ENCODE measurements at places on chromosomes 16 and 17. TPM values are rescaled to one million over a fixed set of nuclear protein-coding genes. Genes with fewer than 3 reads are reported as not detected.

DNA sequence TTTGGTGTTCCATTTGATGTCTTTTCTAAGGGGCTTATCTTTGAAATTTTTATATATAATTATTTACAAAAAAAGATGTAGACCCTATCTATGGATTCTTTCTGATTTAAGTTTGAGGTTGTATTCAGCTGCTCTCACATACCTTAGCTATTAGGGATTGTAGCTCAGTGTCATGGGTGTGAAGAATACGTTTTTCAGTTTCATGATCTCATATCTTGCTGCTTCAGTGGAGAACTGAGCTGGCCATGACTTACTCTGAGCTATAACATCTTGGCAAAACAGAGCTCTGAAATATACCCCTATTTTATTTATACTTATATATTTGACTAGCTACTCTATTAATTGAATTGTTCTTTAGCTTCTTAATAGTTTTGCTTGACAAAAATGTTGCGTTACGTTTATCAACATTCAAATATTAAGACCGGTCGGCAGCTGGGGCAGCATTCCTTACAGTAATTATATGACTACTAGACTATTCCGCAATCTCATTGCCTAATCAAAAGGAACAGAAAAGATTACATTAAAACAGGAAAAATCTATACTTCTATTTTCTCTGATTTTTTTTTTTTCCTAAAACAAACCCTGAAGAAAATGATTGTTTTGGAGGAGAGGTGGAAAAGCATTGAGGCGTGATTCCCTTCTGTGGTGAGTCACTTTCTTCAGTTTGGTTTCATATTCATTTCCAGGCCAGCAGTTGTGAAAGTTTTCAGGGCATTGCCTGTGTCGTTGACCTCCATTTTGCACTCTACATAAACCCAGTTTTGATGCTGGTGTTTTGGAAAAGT, 24.1 kb upstream of the KRT24 start:
- peaks cover 20% of the 10 kb centered on the region for H3K27me3 ChIP-seq
- no peaks in the 10 kb centered on the region for H3K36me3 ChIP-seq
- DNase-seq, result no peak
- H3K27ac ChIP-seq, result no peak overlapping the region
- H3K4me1 ChIP-seq, result peaks cover 5% of the 10 kb centered on the region

- peak overlapping the region; percentile 98 for H3K27ac ChIP-seq
- DNase-seq, result no peak
- H3K4me3 ChIP-seq, result peak overlapping the region; percentile 86
- peaks cover 89% of the 10 kb centered on the region for H3K4me1 ChIP-seq
- peaks cover 4% of the 10 kb centered on the region for H3K36me3 ChIP-seq
Measured at GRCh38 chr16:50201787-50202186, 48.7 kb downstream of the TENT4B start.

- peaks cover 19% of the 10 kb centered on the region for H3K36me3 ChIP-seq
- no peak for DNase-seq
Measured at GRCh38 chr16:74304164-74304834, 7.7 kb downstream of the PSMD7 start.

- H3K4me3 ChIP-seq, result no peak overlapping the region
- H3K27me3 ChIP-seq, result peaks cover 2% of the 10 kb centered on the region
- no peak overlapping the region for H3K27ac ChIP-seq
- peaks cover 22% of the 10 kb centered on the region for H3K36me3 ChIP-seq
Measured at GRCh38 chr17:17904166-17905035, 67.6 kb upstream of the SREBF1 start.

- peaks cover 33% of the 10 kb centered on the region for H3K36me3 ChIP-seq
- H3K4me3 ChIP-seq, result peak overlapping the region; percentile 35
- peak; percentile 89 for DNase-seq
- H3K4me1 ChIP-seq, result peaks cover 71% of the 10 kb centered on the region
Measured at GRCh38 chr16:11682655-11683096, 14.4 kb downstream of the SNN start.

DNA sequence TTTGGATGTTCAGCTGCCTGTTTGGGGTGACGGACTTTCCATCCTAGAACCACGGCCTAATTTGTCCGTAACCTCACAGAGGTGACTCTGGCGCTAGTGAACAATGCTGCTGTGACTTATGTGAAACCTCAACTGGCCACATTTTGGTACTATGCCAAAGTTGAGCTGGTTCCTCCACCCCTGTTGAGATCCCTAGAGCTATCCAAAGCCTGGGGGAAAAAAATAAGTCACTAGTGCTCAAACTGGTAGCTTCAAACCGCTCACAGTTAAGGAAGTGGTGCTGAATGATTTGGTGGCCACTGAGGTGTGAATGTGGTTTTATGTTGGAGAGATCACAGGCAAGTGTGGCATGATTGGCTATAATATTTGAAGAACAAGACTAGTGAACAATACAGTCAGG, 11.3 kb upstream of the TUBG2 start:
- H3K4me3 ChIP-seq, result no peak overlapping the region
- H3K36me3 ChIP-seq, result no peaks in the 10 kb centered on the region

- peaks cover 4% of the 10 kb centered on the region for H3K36me3 ChIP-seq
- H3K27me3 ChIP-seq, result peaks cover 3% of the 10 kb centered on the region
- H3K4me3 ChIP-seq, result no peak overlapping the region
- peak overlapping the region; percentile 80 for H3K27ac ChIP-seq
- DNase-seq, result peak; percentile 60
Measured at GRCh38 chr16:12096157-12096777, 119.7 kb downstream of the SNX29 start.

DNA sequence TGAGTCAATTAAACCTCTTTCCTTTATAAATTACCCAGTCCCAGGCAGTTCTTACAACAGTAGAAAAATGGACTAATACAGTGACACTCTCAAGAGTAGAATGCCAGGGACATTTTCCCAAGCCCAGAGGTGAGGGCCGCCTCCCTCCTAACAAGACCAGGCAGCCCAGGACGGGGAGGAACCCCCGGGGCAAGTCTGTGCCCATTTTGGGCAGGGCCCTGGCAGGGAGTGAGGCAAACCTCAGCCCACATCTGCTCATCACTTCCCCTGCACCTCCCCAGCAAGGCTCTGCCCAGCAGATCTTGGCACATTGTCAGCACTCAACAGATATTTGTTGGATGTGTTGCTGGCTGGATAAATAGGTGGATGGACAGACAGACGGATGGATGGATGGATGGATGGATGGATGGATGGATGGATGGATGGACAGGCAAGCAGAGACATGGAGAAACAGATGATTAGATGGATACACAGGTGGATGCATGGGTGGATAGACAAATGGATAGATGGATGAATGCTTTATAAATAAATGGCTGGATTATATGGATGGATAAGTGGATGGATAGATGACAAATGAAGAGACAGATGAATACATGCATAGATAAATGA, 271.3 kb downstream of the PARN start:
- H3K27ac ChIP-seq, result no peak overlapping the region
- H3K36me3 ChIP-seq, result no peaks in the 10 kb centered on the region
- H3K4me1 ChIP-seq, result peaks cover 26% of the 10 kb centered on the region
- no peak for DNase-seq
- no peak overlapping the region for H3K4me3 ChIP-seq

GRCh38 chr17:62675701-62676100, 48.2 kb downstream of the MRC2 start:
- H3K36me3 ChIP-seq, result peaks cover 26% of the 10 kb centered on the region
- no peak overlapping the region for H3K4me3 ChIP-seq
- H3K27ac ChIP-seq, result no peak overlapping the region
- H3K4me1 ChIP-seq, result peaks cover 9% of the 10 kb centered on the region
- DNase-seq, result no peak

DNA sequence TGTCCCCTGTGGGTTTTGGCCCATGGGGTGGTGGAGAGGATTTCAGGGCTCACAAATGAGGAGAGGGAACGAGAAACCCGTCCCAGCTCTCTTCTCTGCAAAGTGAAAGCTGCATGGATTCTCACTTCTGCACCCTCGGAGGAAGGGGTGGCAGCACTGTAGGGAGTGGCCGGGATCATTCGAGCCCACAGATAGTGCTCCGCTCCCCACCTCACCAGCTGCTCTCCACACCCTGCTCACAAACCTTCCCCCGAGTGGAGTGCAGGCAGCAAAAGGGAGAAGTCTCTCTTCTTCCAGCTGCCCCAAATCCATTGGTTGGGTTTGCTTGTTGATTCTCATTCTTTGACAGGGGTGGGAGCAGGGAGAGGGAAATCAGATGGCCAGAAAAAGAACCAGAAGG, 20.1 kb downstream of the STAT5A start:
- no peaks in the 10 kb centered on the region for H3K36me3 ChIP-seq
- H3K4me1 ChIP-seq, result peaks cover 17% of the 10 kb centered on the region
- no peak overlapping the region for H3K27ac ChIP-seq
- peaks cover 10% of the 10 kb centered on the region for H3K27me3 ChIP-seq

DNA sequence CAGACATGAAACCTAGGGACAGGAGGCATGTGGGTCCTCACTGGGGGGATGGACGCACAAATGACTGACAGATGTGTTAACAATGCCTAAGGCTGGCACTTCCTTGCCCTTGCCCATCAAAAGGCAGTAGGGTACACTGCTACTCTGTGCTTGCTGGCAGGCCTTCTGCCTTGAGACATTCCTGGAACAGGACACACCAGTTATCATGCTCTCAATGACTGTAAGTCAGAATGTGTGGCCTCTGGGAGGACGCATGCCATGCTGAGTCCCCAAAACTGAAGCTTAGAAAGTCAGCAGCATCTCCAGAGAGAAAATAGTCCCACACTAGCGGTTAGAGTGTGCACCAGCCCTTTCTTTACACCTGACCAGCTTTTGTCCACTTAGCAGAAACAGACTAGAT, 16.1 kb upstream of the SREBF1 start:
- H3K27ac ChIP-seq, result no peak overlapping the region
- DNase-seq, result no peak
- H3K4me1 ChIP-seq, result peaks cover 35% of the 10 kb centered on the region
- H3K4me3 ChIP-seq, result no peak overlapping the region
- H3K36me3 ChIP-seq, result peaks cover 17% of the 10 kb centered on the region

DNA sequence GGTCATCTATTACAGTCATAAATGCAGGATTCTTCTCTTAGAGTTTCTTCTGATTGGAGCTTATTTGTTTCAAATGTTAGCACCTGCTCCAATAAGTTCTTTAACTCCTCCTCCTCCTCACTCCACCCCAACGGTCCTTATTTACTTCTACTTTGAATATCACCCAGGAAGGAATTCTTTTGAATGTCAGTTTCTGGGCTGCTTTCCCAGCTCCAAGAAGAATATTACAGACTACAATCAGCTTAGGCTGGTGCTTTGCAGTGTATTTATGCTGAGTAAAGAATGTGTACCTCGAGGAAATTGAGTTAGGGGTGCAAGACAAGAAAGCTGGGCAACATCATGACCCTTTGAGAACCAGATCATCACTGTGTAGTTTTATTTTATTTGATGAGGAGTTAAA, 30.8 kb downstream of the MAP3K3 start:
- H3K4me3 ChIP-seq, result no peak overlapping the region
- H3K4me1 ChIP-seq, result peaks cover 2% of the 10 kb centered on the region
- no peak for DNase-seq
- H3K27me3 ChIP-seq, result no peaks in the 10 kb centered on the region
- no peak overlapping the region for H3K27ac ChIP-seq
- H3K36me3 ChIP-seq, result peaks cover 5% of the 10 kb centered on the region

DNA sequence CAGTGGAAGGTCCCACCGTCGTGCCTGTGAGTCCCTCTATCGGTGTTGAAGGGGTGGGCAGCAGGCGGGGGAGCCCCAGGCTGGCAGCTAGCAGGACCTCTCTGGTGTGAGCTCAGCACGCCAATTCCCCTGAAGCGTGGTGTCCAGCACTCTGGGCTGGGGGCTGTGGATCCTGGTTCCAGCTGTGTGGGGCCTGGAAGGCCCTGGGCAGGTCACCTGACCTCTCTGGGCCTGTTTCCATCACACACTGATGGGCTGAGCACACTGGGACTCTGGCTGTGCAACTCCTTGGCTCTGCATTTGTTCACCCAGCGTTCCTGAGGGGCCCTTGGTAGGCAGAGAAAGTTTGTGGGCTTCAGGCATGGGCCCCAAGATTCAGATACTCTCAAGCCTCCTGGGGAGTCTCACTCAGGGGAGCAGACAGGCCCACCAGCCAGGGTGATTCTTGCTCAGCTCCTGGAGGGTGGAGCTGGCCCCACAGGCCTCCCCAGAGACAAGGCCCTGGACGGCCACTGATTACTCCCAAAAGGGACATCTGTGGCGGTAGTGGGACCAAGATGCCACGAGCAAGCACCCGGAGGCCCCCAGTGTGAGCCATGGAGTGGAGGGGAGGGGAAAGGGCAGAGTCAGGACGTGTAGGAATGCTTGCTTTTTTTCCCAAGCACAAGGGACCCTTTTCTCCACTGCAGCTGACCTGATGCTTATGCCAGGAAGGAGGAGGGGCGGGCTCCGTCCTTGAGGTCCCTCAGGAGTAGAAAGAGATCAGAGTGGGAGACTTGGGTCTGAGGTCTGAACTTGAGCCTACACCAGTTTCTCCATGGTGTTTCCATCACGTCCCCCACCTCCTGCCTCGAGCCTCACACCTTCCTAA, 8.5 kb downstream of the SCGB1C2 start:
- H3K27me3 ChIP-seq, result peaks cover 10% of the 10 kb centered on the region
- H3K4me3 ChIP-seq, result no peak overlapping the region
- no peaks in the 10 kb centered on the region for H3K4me1 ChIP-seq

DNA sequence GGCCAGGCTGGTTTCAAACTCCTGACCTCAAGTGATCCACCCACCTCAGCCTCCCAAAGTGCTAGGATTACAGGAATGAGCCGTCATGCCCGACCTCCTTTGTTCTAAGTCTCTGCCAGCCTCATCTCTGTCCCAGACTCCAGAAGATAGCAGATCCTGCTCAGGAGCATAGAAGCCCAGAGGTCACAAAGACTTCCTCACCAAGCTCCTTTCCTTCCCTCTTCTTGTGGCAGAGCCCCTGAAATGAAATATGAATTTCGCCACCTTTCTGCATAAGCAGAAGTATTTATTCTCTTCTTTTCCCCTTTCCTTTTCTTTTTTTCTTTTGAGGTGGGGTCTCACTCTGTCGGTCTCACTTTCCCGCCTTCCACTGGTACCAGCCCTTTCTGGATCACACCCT, 11.5 kb upstream of the PIPOX start:
- no peak overlapping the region for H3K4me3 ChIP-seq
- H3K36me3 ChIP-seq, result peaks cover 13% of the 10 kb centered on the region
- DNase-seq, result no peak
- no peak overlapping the region for H3K27ac ChIP-seq
- H3K27me3 ChIP-seq, result peaks cover 59% of the 10 kb centered on the region
- no peaks in the 10 kb centered on the region for H3K4me1 ChIP-seq

Gene SLC16A11
- total RNA-seq, result not detected

Gene KCNH6
- not detected for total RNA-seq

Gene CCDC92B
- total RNA-seq, result not detected

Gene NACA2
- total RNA-seq, result not detected

Gene FN3K
- 2.9 TPM for total RNA-seq

Gene CCDC182
- not detected for total RNA-seq

Gene WFIKKN2
- not detected for total RNA-seq

Gene TBC1D3C
- total RNA-seq, result 0.41 TPM

Gene MVD
- 24.0 TPM for total RNA-seq

Gene MSRB1
- 22.6 TPM for total RNA-seq

Gene RHBDF2
- total RNA-seq, result 9.3 TPM

Gene TP53TG3C
- not detected for total RNA-seq
